Breast epithelium (tissue), 4 donors: ENCODE measurements at places on chromosomes 4 and X.

DNA sequence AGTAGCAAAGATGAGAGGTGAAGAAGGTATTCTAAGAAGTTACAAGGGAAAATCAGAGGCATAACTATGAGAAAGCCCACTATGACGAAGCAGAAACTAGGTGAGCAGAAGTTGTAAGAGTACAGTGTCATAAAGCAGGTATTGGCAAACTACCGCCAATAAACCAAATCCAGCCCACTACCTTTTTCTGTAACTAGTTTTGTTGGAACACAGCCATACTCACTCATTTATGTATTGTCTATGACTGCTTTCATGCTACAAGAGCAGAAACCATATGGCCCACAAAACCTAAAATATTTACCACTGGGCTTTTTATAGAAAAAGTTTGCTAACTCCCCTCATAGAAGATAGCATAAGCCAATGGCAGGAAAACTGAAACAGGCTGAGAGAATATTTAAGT, 31.8 kb upstream of the ZCCHC13 start:
- DNase-seq: no peak

DNA sequence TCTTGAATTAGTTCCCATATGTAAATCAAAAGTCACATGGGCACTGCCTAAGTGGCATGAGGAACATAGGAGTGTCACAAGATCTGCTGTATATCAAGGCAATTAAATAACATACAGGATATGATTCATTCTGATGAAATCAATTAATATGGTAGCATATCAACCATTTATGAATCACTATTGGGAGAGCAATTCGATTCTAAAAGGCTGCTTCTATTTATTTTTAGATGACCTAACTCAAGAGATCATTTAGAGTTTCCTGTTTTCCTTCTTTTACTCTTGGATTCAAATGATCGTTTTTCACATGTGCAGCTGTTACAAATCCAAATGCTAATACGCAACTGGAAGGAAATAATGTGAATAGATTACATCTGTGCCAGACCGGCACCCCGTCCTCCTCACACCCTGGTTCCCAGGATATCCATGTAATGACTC, 81.9 kb downstream of the HCCS start:
- no peak for DNase-seq

- DNase-seq: no peak
Observed at GRCh38 chrX:123648028-123648810, 84.6 kb downstream of the THOC2 start.

- no peak for DNase-seq
Observed at GRCh38 chrX:574251-574650, 56.3 kb upstream of the SHOX start.

DNA sequence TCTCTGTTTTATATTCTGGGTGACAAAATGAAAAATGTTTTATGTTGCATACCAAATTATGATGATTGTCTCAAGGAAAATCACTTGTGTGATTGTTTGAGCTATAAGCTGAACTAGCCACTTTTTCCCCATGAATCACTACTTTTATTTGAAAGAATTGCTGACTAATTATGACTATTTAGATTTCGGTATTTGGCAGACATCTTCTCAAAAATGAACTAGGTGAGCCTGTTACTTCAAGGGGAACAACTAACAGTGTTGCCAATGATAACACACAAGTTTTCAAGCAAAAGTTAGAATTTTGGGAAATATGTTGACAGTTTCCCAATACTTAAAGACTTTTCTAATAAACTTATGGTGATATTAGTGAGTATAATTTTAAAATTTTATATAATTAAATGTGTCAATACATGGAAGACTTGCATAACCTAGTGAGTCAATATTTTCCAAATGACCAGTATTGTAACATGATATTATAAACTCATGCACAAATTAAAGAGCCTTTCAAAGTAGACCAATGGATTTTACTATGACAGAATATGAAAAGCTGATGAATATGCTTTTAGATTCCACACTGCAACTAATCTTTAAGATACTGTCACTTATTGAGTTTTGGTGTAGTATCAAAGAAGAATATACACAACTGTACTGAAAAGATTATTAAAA, 187.7 kb upstream of the GATB start:
- DNase-seq: no peak

DNA sequence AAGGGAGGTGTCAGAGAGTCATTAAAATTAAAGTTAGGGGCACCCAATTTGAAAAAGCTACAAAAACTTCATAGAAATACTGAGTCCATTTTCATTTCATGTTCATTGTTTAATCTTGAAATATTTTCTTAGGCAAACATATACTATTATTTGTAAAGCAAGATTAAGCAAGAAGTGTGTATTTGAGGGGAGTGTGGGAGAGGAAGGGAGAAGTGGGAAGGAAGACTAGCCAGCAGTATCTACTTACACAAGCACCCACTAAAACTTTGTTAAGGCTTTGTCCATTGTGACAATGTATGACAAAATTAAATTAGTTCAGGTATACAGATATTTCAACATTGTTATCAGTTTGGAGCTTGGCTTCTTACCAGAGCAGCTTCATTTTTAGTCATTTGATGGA, 222.9 kb downstream of the ARHGAP24 start:
- no peak for DNase-seq

DNA sequence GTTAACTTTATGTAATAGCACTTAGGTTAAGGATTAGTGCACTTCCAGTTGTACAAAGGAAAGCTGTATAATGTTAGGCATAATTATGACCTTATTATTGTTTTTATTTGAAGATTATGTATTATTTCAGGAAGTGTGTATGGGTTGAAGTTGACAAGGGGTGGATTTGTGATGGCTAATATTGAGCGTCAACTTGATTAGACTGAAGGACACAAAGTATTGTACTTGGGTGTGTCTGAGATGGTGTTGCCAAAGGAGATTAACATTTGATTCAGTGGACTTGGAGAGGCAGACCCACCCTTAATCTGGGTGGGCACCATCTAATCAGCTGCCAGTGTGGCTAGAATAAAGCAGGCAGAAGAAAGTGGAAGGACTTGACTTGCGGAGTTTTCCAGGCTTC, 127.3 kb downstream of the PPARGC1A start:
- DNase-seq: no peak

GRCh38 chr4:164799410-164799809, 45.5 kb downstream of the SMIM31 start:
- DNase-seq: no peak

DNA sequence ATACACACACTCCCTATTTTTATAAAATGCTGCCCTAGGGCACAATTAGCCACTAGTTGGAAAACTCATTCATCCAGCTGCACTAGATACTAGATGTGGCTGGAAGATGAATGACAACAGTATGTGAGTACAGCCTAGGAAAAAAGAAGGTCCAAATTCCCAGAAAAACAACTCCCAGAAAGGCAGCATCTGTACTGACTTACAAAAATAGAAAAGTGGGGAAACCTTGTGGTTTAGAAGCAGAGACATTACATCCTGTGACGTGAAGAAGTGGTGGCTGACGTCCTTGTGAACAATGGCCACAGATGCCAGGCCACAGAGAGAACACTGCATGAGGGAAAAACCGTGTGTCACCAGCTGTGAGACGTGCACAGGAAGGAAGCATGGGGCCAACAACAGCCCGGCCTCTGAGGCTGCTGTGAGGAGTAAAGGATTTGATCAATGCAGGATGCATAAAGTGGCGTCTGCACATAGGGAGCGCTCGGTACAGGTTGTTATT, 81.2 kb downstream of the SPRY1 start:
- no peak for DNase-seq

DNA sequence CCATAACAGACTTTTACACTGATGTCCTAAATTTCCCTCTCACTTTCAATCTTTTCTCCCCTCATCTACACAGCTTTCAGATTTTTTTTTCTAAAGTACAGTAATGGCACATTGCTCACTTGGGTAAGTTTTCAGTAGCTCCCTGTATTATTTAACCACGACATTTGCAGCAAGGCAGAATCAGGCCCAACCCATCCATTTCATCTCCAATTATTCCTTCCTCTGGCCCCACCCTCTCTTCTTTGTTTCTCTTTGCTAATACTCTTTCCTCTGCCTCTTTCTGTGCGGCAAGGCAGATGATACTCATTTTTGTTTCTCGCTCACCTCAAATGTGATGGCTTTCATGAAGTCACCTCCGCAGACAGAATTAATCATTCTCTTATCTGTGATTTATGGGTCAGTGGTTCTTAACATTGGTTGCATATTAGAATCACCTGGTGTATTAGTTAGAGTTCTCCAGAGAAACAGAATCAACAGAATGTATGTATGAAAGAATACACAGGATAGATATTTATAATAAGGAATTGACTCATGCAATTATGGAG, 43.4 kb upstream of the GATB start:
- DNase-seq: no peak

DNA sequence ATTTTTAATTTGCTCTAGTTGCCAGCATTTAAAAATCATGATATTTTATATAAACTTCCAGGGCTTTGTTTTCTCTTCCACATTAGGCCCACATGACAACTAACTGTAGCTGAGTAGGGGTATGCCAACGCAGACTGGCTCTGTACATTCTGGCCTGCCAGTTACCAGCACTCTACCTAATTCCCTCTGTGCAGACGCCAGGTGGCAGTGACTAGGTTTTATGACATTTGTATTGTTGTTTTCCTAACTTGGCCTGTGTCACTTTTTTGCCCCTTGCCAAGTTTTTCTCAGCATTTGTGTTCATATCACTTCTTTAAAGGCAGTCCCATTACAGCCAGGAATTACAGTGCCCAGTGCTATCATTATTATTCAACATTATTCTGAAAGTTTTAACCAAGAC, 347.5 kb downstream of the NKX6-1 start:
- DNase-seq: no peak

DNA sequence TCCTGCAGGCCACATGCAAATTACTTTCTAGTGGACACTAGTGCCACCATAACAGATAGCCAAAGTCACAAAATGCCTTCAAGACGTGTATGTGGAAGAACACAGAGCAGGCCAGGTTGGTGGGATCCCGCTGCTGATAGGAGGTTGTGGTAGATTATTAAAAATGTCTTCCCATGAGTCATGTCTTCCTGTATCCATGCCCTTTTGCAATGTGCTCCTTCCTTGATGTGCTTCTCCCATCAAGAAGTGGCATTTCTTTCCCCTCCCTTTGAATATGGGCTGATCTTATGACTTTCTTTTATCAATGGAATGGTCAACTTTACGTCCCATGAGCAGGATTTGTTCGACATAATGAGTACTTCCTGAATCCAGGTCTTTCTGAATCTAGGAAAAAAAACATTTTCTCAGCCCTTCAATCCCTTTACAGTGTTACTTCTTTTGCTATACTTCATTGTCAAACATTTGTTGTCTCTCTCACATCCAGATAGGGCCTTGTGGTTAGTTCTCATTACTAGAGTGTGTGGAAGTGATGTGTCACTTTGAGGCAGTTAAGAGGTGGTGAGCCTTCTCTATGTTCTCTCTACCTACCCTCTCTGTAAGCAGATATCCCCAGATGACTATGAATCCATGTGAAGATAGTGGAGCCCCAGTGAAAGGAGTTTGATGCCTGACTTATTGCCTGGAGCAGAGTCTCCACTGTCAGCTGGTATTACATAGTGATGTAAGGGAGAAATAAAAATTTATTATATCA, 519.2 kb upstream of the DIPK2B start:
- DNase-seq: no peak

GRCh38 chr4:181119186-181119585, 1124.0 kb upstream of the TENM3 start:
- no peak for DNase-seq

GRCh38 chr4:114077610-114078009, 98.2 kb upstream of the ARSJ start:
- DNase-seq: no peak

- no peak for DNase-seq
Observed at GRCh38 chr4:15444879-15445547, 17.2 kb downstream of the C1QTNF7 start.

DNA sequence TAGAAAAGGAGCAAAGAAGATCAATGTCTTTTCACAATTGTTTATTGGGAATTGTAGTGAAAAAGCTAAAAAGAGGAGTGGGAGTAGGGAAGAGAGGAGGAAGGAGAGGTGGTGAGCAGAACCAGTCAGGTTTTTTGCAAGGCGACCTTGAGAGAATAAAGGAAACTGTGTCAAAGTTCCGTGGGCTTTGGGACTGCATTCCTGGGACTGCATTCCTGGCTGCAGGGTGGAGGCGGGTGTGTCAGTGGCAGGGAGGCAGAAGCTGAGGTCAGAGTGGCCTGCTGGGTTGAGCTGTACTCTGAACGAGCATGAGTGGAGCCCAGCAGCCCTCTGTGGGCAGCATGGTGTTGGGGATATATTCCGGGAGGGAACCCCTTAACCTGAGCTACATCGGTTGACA, 66.8 kb upstream of the UCP1 start:
- DNase-seq: peak; percentile 62

- DNase-seq: no peak
Observed at GRCh38 chr4:176631611-176632010, 161.1 kb downstream of the VEGFC start.

DNA sequence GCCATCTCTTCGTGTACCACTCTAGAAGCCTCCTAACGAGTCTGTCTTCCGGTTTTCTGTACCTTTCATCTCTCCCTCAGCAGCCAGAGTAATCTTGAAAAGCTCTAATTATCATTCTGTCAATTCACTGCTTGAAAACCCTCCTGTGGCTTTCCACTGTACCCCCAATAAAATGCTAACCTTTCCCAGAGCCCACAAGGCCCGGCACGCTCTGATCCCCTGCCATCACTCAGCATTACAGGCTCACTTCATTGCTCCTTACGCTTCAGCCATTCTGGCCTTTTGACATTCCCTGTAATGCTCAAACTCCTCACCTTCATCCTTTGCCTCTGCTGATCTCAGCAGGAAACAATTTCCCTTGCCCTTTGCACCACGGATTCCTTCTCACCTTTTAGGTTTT, 112.9 kb downstream of the ARHGAP10 start:
- DNase-seq: no peak

DNA sequence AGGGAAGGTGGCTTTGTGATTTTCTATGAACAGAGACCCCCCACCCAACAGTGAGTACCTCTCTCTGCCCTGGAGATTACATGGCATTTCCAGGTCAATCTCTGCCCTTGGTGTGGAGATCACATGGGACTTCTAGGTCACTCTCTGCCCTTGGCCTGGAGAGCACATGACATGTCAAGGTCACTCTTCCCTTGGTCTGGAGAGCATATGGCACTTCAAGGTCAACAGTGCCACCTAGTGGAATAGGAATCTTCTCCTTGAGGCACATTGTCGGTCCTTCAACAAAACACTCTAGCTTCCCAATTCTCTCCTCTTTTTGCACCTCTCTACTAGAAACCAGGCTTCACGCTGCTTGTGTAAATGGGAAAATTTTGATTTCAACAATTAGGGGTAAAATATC, 66.2 kb upstream of the TACR3 start:
- DNase-seq: no peak
